ENCODE measurements at places on chromosomes 12 and 14.

DNA sequence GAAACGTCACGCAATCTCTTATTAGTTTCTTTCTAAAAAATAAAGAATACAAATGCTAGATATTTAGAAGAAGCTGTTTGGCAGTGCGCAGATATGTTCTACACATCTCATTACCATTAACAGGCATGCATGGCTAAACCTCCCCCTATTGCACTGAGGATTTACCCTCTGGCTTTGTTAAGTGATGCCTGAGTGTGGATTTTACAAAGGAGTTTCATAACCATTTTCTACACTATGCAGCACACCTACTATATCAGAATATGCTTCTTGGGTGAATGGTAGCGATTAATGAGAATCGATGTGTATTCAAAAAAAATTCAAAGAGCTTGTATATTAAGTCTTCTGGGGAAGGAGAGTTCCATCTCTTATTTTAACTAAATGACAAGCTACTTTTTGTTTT, 1.1 kb upstream of the RMST start:
- DNase-seq = no peak

DNA sequence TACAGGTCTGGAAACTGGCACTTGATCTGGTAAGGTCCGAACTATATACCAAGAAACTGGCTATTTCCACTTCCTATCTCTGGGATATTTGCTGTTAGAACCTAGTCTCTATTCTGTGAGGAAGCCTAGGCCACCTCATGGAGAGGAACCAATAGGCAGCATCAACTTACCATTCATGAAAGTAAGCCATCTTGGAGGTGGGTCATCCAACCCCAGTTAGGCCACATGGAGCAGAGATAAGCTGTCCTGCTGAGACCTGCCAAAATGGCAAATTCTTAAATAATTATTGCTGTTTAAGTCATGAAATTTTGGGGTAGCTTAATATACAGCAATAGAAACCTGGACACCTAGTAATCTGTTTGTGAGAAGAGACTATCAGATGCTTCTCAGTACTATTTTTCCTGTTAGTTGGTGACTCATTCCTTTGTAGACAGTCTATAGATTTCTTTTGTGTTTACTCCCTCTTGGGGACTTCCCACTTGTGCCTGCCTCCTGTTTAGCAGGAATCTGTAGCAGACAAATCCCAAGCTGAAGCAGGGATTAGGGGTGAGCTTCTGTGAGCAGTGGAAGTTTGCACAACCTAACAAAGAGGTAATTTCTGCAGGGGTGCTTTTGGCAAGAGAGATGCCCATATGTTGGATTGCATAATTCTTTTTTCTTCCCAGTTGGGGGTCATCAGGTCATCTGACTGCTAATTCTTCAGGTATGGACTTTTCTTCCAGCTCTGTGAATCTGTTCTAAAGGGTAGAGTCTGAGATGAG, 136.8 kb downstream of the IGF1 start:
- no peak for DNase-seq

- DNase-seq = no peak
These were observed 138.5 kb downstream of the CCER1 start for GRCh38 chr12:90816353-90817089.

- DNase-seq = no peak
These were observed 192.0 kb downstream of the MDGA2 start for GRCh38 chr14:47483449-47483848.
